Body of pancreas (tissue), 4 donors: ENCODE measurements at places on chromosomes 12 and 14.

GRCh38 chr14:24361326-24361725 is 6.7 kb upstream of the NFATC4 start:
- no peak for DNase-seq
- H3K4me3 ChIP-seq, result no peak overlapping the region
- peaks cover 14% of the 10 kb centered on the region for H3K4me1 ChIP-seq
- no peaks in the 10 kb centered on the region for H3K27me3 ChIP-seq
- no peak overlapping the region for H3K27ac ChIP-seq

DNA sequence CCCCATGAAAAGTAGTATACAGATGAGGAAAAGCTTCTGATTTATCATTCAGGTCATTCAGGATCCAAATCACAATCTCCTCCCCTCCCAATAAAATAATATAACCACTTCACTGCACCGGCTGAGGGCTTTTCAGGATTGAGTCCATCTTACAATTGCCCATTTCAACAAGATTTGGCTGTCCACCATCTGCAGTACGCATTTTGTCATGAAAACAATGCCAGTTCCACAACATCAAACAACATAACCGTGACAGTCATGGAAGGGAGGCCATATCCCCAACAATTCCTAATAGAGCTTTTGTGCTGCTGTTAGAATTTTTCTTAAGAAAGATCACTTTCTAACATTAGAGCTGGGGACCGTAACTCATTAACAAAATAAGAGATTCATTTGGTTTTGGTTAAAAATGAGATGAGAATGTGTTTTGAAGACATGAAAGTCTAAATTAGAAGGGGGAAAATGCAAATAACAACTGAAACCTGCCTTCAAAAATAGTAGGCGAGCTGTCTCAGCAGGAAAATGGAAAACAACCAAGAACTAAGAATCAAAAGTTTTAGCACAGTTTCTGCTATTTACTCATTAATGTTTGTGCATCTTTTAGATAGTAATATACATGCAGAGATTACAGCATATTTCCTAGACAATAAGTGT is 38.3 kb upstream of the TMTC2 start:
- H3K27me3 ChIP-seq, result no peaks in the 10 kb centered on the region
- H3K27ac ChIP-seq, result no peak overlapping the region
- no peak for DNase-seq
- H3K36me3 ChIP-seq, result no peaks in the 10 kb centered on the region
- H3K4me1 ChIP-seq, result no peaks in the 10 kb centered on the region

DNA sequence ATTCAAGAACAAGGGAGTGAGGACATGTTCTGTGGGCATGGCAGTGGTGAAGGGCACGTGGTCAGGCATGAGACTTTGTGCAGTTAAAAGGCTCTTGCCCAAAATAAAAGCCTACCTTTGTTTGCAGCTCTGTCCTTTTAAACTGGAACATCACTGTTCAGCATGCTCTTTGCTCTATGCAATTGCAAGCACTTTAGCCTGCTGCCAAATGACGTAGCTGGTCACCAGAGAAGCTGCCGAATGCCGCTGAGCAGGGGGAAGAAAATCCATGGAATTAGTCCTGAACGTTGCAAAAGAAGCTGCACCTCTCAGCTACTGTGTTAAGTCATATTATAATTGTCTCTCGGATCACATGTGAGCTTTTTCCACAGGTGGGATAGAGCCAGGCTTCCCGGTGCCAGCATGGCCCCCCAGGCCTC is 176.3 kb upstream of the DIO2 start:
- no peaks in the 10 kb centered on the region for H3K36me3 ChIP-seq
- H3K27ac ChIP-seq, result no peak overlapping the region
- no peak overlapping the region for H3K4me3 ChIP-seq
- H3K4me1 ChIP-seq, result no peaks in the 10 kb centered on the region
- DNase-seq, result no peak

DNA sequence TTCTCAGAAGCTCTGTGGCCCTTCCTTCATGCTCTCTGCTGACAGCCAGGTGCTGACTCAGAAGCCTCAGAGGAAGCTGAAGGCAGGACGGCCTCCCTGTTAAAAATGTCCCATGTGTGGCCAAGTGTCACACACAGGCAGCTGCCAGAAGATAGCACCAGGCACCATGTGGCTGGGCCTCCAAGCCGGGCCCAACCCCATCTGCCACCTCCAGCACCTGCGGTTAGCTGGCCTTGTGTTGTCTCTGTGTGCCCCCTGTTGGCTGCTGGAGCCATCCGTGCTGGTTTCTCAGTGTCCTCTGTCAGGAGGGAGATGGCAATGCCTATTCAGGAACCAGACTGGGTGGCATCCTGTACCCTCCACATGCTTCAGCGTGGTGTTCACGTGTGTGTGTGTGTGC is 63.2 kb downstream of the TSPAN11 start:
- no peak overlapping the region for H3K27ac ChIP-seq
- no peak overlapping the region for H3K4me3 ChIP-seq
- peak; percentile 61 for DNase-seq
- no peaks in the 10 kb centered on the region for H3K36me3 ChIP-seq
- H3K4me1 ChIP-seq, result peaks cover 20% of the 10 kb centered on the region
- H3K27me3 ChIP-seq, result no peaks in the 10 kb centered on the region

DNA sequence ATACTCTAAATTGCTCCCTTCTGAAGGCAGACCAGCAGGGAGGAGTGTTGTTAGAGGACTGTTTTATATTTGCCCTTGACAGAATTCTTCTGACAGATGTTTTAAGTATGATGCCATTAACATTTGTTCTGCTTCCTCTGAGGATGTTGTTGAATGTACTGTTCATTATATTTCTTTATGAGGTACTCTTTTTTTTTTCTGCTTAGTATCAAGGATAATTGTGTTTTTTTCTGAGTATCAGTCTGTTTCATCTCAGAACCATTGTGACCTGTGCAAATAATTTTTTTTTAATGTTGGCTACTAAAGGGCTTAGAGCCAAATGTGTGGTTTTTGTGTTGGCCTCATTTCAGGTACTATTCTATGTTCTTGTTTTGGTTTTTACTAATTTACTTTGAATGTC is 10.6 kb downstream of the METAP2 start:
- H3K36me3 ChIP-seq, result no peaks in the 10 kb centered on the region
- no peak overlapping the region for H3K4me3 ChIP-seq
- no peak overlapping the region for H3K27ac ChIP-seq
- no peaks in the 10 kb centered on the region for H3K27me3 ChIP-seq

DNA sequence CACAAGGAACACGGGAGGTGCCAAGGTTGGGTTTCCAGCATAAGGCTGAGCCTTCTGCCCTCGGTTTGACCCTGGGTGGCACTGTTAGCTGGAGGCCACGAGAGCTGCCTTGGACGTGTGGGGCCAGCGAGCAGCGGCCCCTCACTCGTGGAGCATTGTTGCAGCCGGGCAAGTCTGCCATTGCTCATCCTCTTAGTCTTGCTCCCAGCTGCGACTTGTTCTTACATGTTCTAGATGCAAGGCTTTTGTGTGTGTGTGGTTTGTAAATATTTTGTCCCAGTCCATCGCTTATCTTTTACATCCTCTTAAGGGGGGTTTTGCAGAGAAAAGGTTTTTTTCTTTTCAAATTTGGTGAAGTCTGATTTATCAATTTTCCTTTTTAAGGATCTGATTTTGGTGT is 21.1 kb upstream of the C1S start:
- DNase-seq, result no peak
- H3K4me3 ChIP-seq, result no peak overlapping the region
- H3K27me3 ChIP-seq, result no peaks in the 10 kb centered on the region
- no peak overlapping the region for H3K27ac ChIP-seq
- H3K4me1 ChIP-seq, result no peaks in the 10 kb centered on the region

- no peaks in the 10 kb centered on the region for H3K27me3 ChIP-seq
- no peak overlapping the region for H3K27ac ChIP-seq
- no peaks in the 10 kb centered on the region for H3K36me3 ChIP-seq
- no peak overlapping the region for H3K4me3 ChIP-seq
- no peak for DNase-seq
- H3K4me1 ChIP-seq, result no peaks in the 10 kb centered on the region
These were observed 391.6 kb downstream of the TMEM121 start for GRCh38 chr14:105917933-105918436.

DNA sequence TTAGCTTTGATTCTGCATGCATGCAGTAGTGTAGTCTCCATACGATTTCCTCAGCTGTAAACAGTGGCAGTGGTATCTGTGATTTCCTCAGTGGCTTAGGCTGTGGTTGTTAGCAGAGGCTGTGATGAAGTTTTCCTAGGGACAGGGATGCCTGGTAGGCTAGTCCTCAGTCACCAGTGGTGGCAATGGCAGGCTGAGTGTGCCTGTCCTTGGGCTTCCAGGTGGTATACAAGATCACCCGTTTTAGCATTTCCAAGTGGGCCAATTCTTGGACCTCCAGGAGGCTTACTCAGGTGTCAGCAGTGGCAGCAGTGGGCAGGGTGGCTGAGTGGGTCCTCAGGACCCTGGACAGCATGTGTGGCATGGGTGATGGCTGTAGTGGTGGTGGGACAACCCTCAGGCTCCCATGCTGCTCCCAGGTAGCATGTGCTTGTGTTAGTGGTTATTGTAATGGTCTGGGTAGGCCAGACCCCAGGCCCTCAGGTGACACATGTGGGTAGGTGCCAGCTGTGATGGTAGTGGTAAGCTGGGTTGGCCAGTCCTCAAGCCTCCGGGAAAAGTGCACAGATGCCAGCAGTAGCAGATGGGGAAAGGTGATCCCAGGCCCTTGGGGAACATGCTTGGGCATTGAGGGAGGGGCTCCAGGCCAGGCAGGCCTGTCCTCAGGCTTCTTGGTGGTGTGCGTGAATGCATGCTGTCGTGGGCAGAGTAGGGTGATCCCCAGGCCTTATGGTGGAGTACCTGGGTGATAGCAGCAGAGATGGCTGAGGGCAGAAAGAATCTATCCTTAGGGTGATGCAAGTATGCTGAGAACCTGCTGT is 146.5 kb downstream of the PAPOLA start:
- H3K4me3 ChIP-seq, result no peak overlapping the region
- H3K36me3 ChIP-seq, result no peaks in the 10 kb centered on the region
- DNase-seq, result no peak
- H3K4me1 ChIP-seq, result no peaks in the 10 kb centered on the region
- no peaks in the 10 kb centered on the region for H3K27me3 ChIP-seq

DNA sequence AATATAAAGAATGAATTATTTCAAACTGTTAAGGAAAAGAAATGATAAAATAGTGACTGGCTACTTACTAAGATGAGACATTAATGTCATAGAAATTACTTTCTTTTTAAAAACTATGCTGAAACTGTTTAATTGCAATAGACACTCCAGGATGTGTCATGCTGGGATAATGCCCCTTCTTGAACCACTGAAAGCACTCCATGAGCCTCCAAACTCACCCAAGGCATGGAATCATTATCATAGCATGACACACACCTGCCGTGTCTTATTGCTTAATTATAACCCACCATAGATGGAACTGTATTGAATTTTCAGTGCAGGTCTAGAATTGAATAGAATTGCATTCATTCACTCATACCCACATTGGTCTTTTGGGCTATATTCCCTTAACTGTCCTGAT is 4.3 kb downstream of the MBIP start:
- DNase-seq, result no peak
- H3K27ac ChIP-seq, result no peak overlapping the region
- H3K27me3 ChIP-seq, result no peaks in the 10 kb centered on the region
- peaks cover 26% of the 10 kb centered on the region for H3K4me1 ChIP-seq

DNA sequence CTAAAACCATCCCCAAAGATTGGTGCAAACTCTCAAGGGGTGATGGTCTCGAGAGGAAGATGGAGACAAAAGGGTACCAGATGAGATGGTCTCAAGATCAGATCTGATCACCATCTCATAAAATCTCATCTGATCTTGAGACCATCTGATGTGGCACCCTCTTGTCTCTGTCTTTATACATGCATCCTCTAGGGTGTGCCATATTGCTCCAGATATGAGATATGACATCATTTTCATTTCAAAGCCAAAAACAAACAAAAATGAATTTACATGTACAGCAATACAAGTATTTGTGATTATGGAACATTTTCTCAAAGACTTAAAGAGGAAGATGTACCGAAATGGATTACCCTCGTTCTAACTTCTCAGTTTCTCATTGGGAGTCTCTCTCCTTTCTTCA is 787.2 kb downstream of the GALC start:
- no peaks in the 10 kb centered on the region for H3K36me3 ChIP-seq
- DNase-seq, result no peak
- no peak overlapping the region for H3K4me3 ChIP-seq
- no peak overlapping the region for H3K27ac ChIP-seq
- H3K27me3 ChIP-seq, result no peaks in the 10 kb centered on the region
- no peaks in the 10 kb centered on the region for H3K4me1 ChIP-seq

- DNase-seq, result no peak
- no peaks in the 10 kb centered on the region for H3K36me3 ChIP-seq
- no peak overlapping the region for H3K27ac ChIP-seq
These were observed 100.7 kb downstream of the SMOC1 start for GRCh38 chr14:69979882-69980281.

DNA sequence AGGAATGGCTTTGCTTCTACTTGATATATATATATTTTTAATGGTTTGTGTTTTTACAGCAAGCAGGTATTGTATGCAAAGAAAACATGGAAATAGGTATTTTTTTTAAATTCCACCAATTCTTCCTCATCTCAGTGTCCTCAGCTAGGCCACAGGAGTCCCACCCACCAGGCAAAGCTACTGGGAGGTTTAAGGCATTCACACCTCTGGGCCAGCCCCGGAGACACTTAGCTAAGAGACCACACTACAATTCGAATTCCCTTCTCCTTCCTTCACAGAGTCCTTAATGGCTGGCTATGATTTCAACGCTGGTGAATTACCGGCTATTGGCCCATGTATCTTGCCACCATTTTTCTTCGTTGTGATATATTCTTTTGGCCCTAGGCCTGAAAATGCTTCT is 71.4 kb downstream of the SLC15A4 start:
- H3K4me3 ChIP-seq, result no peak overlapping the region
- H3K4me1 ChIP-seq, result no peaks in the 10 kb centered on the region

- H3K27ac ChIP-seq, result no peak overlapping the region
- H3K4me3 ChIP-seq, result no peak overlapping the region
- H3K36me3 ChIP-seq, result no peaks in the 10 kb centered on the region
These were observed 126.3 kb upstream of the DYRK2 start for GRCh38 chr12:67522222-67522621.

- peak overlapping the region; percentile 76 for H3K27ac ChIP-seq
- H3K36me3 ChIP-seq, result no peaks in the 10 kb centered on the region
These were observed 7.8 kb downstream of the LIMA1 start for GRCh38 chr12:50275556-50275955.
